NCI-H446 (cell line): ENCODE measurements at places on chromosomes 2 and 18.

DNA sequence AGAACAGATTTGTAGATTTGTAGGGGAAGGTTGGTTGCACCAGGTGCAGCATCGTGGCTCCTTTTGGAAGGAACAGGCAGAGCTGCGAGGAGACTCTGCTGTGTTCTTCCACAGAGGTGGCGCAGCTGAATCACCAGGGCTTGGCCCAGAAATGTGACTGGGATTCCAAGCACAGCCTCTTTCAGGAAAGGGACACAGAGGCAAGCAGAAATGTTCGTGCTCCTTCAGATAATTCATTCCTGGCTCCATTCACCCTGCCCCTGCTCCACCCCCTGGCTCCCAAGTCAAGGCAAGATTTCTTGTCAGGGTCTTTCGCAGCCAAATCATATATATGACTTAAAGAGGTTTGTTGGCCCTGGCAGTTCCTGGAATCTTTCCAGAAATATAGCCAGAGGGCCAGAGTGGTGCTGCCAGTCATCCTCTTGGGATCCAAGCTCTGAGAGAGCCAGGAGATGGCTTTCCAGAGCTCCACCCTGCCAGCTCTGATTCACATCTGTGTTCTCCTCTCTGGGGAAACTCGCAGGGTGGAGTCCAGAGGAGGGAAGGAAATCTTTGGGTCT is 203.9 kb upstream of the TANK start:
- peak; percentile 73 for DNase-seq

GRCh38 chr2:208326016-208326415 is 60.0 kb downstream of the PIKFYVE start:
- no peak for DNase-seq

DNA sequence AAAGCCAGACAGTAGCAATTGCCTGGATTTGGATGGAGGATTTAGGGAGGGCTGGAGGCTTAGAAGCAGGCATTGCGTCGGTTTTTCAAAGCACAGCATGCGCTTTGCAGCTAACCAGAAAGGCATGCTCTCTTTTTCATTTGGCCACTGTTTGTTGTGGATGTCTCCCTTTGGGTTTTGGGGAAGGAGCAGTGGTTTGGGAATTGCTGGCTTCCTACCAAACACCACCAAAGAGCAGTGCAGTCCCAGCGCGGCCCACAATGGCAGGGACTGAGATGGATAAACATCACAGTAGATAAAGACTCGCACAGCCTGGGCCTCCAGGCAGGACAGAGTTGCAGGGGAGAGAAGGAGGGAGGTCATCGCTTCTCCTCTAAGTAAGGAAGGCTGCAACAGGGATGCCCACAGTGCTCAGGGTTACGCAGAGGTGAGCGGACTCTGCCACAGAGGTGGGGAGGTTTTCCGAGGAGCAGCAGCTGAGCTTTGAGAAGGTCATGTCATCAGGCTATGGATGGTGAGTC is 148.5 kb downstream of the MYT1L start:
- no peak for DNase-seq

- peak; percentile 1 for DNase-seq
Measured at GRCh38 chr18:67845035-67845434, 328.5 kb upstream of the DSEL start.

GRCh38 chr2:3430172-3430571 is 50.7 kb downstream of the TRAPPC12 start:
- no peak for DNase-seq

GRCh38 chr18:48170651-48171050 is 238.5 kb downstream of the ZBTB7C start:
- DNase-seq, result no peak

DNA sequence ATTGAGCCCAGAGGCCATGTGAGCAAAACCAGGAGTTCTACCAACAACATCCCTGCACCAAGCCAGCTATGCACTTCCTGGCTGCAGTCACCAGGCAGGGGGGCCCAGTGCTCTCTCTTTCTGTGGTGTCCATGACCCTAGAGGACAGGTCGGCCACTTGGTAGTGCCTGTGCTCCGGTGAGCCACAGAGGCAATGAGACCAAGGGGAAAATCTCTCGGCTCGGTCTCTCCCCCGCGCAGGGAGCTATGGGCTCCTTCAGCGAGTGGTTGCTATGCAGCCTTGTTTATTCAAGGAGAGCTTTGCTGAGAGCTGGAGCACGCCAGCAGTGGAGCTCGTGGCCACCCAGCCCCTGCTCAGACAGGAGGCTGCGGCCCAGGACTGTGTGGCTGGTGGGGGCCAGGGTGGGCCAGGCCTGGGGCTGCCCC is at the start of gene TOGARAM2:
TOGARAM2 (plus strand) TSS at position 283 of the 426 bp plus-strand sequence. CDS start 13,537 bp downstream, outside the sequence.
- no peak for DNase-seq

DNA sequence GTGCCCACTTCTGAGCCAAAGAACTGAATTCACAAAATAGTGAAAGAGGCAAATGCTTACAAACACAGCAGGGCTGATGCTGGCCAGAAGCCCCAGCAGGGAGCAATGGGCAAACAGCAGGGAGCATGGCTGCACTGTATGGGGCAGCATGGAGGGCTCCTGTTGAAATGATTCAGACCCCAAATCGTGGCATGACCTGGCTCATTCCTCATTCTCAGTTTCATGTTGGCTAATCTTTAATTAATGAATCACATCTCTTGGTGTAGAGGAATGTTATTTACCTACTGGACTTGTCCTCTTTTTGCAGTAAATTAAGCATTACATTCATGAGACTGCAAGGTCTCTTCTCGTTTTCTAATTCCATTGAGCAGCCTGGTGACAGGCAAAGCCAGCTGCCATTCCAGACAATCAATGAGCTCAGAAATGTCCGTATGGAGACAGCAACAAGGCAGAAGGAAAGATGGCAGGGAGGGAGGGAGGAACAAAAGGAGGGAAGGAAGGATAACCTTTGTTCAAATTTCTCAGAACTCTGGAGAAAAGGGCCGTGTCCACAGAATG is 84.9 kb upstream of the ST8SIA3 start:
- no peak for DNase-seq

- DNase-seq, result no peak
Measured at GRCh38 chr2:216031960-216032689, 18.8 kb upstream of the MREG start.

GRCh38 chr2:70181363-70181956 is 9.4 kb downstream of the C2orf42 start:
- no peak for DNase-seq

- no peak for DNase-seq
Measured at GRCh38 chr18:23137788-23138216, 2.5 kb downstream of the CABLES1 start.
